Smooth muscle cell of the umbilical artery (primary cell): ENCODE measurements at places on chromosomes 2 and 18. TPM values are rescaled to one million over a fixed set of nuclear protein-coding genes. Genes with fewer than 3 reads are reported as not detected.

Gene HADHB
- total RNA-seq: 95.0 and 113 TPM in 2 replicates

Gene IFIH1
- 5.6 and 6.6 TPM in 2 replicates for total RNA-seq

Gene HADHA
- total RNA-seq: 121 and 151 TPM in 2 replicates

Gene FAM136A
- 24.9 and 29.2 TPM in 2 replicates for total RNA-seq

Gene MYO5B
- not detected in 2 replicates for total RNA-seq

Gene SKOR2
- total RNA-seq: not detected in 2 replicates

Gene ALPG
- total RNA-seq: not detected in 2 replicates

Gene MTLN
- 20.7 and 42.2 TPM in 2 replicates for total RNA-seq

Gene SKA1
- total RNA-seq: 0.59 and 5.7 TPM in 2 replicates

Gene SP140L
- total RNA-seq: 6.8 and 14.3 TPM in 2 replicates

Gene HOXD9
- 2.7 and 3.6 TPM in 2 replicates for total RNA-seq

Gene EN1
- 0.18 and 0.30 TPM in 2 replicates for total RNA-seq

Gene HNMT
- total RNA-seq: 24.9 and 25.7 TPM in 2 replicates

Gene EMX1
- total RNA-seq: not detected in 2 replicates

Gene SMAD2
- total RNA-seq: 75.7 and 171 TPM in 2 replicates

Gene CHRNA1
- 0.23 and 1.5 TPM in 2 replicates for total RNA-seq

Gene RESP18
- not detected in 2 replicates for total RNA-seq

Gene DSG1
- total RNA-seq: not detected in 2 replicates

Gene GLB1L
- total RNA-seq: 10.0 and 13.7 TPM in 2 replicates

Gene ALLC
- not detected in 2 replicates for total RNA-seq

Gene ITGA6
- 14.3 and 71.0 TPM in 2 replicates for total RNA-seq

Gene DAPL1
- not detected in 2 replicates for total RNA-seq

Gene RHOB
- 89.1 and 102 TPM in 2 replicates for total RNA-seq

Gene ARHGEF33
- 0.14 and 1.2 TPM in 2 replicates for total RNA-seq

Gene NETO1
- 0.74 TPM in 1 of 2 replicates, not detected in the other for total RNA-seq

Gene NEB
- total RNA-seq: 1.2 and 1.5 TPM in 2 replicates

Gene GATA6
- total RNA-seq: 48.7 and 69.8 TPM in 2 replicates

Gene LIMS2
- total RNA-seq: 2.6 and 6.8 TPM in 2 replicates

Gene GPBAR1
- total RNA-seq: not detected in 2 replicates

Gene ICA1L
- 4.8 TPM in 2 replicates for total RNA-seq

Gene TMEM150A
- 10.1 and 11.7 TPM in 2 replicates for total RNA-seq

Gene NCKAP5
- 9.2 and 14.4 TPM in 2 replicates for total RNA-seq

Gene C2orf81
- total RNA-seq: 0.30 and 0.78 TPM in 2 replicates

Gene PIEZO2
- total RNA-seq: 1.1 and 8.0 TPM in 2 replicates

Gene TXNDC2
- 0.05 TPM in 1 of 2 replicates, not detected in the other for total RNA-seq

Gene KATNAL2
- total RNA-seq: 0.89 and 1.6 TPM in 2 replicates

Gene CFAP221
- not detected in 2 replicates for total RNA-seq

Gene ASB18
- not detected in 2 replicates for total RNA-seq

Gene ANKRD62
- not detected in 2 replicates for total RNA-seq

Gene IL36G
- total RNA-seq: not detected in 2 replicates

Gene TTN
- total RNA-seq: under 0.01 and 1.0 TPM in 2 replicates

Gene CD302
- total RNA-seq: 2.4 and 3.0 TPM in 2 replicates

Gene COL4A4
- total RNA-seq: under 0.01 and 0.28 TPM in 2 replicates

Gene CYB5A
- 42.3 and 120 TPM in 2 replicates for total RNA-seq

Gene RPL31
- total RNA-seq: 759 and 1,478 TPM in 2 replicates

Gene SH2D6
- not detected in 2 replicates for total RNA-seq

Gene FOSL2
- total RNA-seq: 56.2 and 57.6 TPM in 2 replicates

Gene MPP4
- total RNA-seq: 0.89 and 5.3 TPM in 2 replicates

Gene TEKT4
- not detected in 2 replicates for total RNA-seq

Gene TTR
- not detected in 2 replicates for total RNA-seq

Gene ABCG8
- not detected in 2 replicates for total RNA-seq

Gene OTOS
- total RNA-seq: not detected in 2 replicates

Gene NEU4
- 0.18 TPM in 1 of 2 replicates, not detected in the other for total RNA-seq

Gene DPY30
- 65.3 and 66.3 TPM in 2 replicates for total RNA-seq

Gene GKN2
- total RNA-seq: not detected in 2 replicates

Gene DYNAP
- not detected in 2 replicates for total RNA-seq

Gene CYRIA
- 0.30 and 0.51 TPM in 2 replicates for total RNA-seq
